ENCODE measurements at places on chromosomes 7 and 10. TPM values are rescaled to one million over a fixed set of nuclear protein-coding genes. Genes with fewer than 3 reads are reported as not detected.

Gene IFIT2
- total RNA-seq, result 1.2 TPM

Gene VWC2
- total RNA-seq, result not detected

- no peak for DNase-seq
Observed at GRCh38 chr10:1216574-1217236, 160.5 kb downstream of the WDR37 start.

Gene ANKRD7
- 0.64 TPM for total RNA-seq

DNA sequence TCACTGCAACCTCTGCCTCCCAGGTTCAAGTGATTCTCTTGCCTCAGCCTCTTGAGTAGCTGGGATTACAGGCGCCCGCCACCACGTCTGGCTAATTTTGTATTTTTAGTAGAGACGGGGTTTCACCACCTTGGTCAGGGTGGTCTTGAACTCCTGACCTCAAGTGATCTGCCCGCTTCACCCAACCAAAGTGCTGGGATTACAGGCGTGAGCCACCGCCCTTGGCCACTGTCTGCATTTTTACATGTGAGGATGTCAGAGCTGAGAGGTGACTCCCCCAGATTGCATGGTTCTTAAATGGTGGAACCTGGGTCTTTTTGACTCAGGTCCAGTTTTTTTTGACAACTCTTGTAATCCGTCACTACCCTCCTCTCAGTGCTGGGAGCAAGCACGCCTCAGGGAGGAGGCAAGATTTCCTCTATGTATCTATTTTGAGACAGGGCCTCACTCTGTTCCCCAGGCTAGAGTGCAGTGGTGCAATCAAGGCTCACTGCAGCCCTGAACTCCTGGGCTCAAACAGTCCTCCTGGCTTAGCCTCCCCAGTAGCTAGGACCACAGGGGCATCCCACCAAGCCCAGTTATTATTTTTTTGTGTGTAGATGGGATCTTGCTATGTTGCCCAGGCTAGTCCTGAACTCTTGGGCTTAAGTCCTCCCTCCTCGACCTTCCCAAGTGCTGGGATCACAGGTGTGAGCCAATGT lies 1.2 kb upstream of the SRRT start:
- DNase-seq, result no peak

Gene ADCY1
- 2.3 TPM for total RNA-seq

All from NCI-H460 (cell line).